ENCODE measurements at places on chromosomes 6 and 20. TPM values are rescaled to one million over a fixed set of nuclear protein-coding genes. Genes with fewer than 3 reads are reported as not detected.
A peak's percentile ranks its signal among the peaks of the same experiment; 100 is the strongest.

DNA sequence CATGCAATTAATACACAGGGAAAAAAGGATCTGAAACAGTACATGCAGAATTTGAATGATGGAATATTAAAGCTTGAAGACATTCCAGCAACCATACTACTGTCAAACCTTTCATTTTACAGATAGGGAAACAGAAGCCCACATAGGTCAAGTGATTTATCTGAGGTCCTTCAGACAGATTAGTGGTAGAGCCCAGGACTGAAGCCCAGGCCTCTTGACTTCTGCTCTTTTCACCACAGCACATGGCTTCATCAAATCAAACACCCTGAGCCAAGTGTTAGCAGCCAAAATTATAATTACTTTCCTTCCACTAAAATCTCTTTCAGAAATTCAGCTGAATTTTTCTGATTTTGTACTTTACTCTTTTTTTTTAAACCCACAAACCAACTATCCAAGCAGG is 435.6 kb upstream of the RUNX2 start:
- no peak for DNase-seq
- H3K27me3 ChIP-seq = no peaks in the 10 kb centered on the region
- H3K27ac ChIP-seq = no peak overlapping the region
- no peak overlapping the region for H3K4me3 ChIP-seq
- no peaks in the 10 kb centered on the region for H3K4me1 ChIP-seq

- no peak overlapping the region for H3K27ac ChIP-seq
- DNase-seq = no peak
- H3K27me3 ChIP-seq = no peaks in the 10 kb centered on the region
- no peaks in the 10 kb centered on the region for H3K36me3 ChIP-seq
These were observed 106.4 kb upstream of the FOXO3 start for GRCh38 chr6:108454356-108454755.

GRCh38 chr6:28373925-28374324 is 24.2 kb downstream of the ZKSCAN3 start:
- H3K4me1 ChIP-seq = no peaks in the 10 kb centered on the region
- H3K4me3 ChIP-seq = no peak overlapping the region
- H3K36me3 ChIP-seq = peaks cover 2% of the 10 kb centered on the region
- DNase-seq = no peak
- no peaks in the 10 kb centered on the region for H3K27me3 ChIP-seq

DNA sequence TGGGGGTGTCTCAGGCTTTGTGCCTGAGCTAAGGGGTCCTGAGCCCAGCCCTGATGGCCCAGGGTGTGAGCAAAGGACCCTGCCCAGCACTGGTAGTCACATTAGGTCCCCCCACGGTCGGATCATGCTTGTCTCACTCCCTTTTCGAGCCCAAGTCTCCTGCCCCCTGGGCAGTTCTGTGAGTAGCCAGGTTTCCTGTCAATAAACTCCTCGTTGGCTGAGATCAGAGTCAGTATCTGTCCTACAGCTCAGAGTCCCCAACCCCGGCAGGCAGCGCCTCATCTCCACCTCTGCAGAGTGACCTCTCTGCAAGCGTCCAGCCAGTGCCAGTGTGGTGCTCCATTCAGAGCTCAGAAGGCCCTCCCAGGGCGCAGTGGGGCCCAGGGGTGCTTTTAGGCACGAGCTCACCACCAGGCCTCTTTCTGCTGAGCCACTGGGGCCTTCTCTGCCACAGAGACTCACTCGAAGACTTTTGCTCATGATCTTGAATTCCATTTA is 93.7 kb upstream of the PMEPA1 start:
- H3K36me3 ChIP-seq = no peaks in the 10 kb centered on the region
- no peak for DNase-seq
- no peak overlapping the region for H3K27ac ChIP-seq
- H3K4me1 ChIP-seq = no peaks in the 10 kb centered on the region

DNA sequence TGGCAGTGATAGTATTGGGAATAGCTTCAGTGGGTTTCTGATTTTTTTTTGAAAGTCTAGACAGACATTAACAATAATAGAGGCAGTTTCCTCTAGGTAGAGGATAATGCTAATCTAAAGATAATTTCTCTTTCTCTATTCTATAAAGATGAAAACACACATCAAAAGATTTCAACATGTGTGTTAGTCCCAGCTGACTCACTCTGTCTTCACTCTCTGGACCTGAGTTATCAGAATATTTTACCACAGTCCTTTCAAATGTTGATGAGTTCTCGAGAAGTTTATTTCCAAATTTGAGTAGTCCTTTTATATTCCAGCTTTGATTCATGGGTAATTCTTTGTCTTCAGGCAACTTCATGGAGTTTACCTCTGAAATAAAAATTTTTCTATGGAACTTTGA is 17.1 kb downstream of the RPRD1B start:
- H3K36me3 ChIP-seq = peaks cover 66% of the 10 kb centered on the region
- H3K27me3 ChIP-seq = no peaks in the 10 kb centered on the region
- DNase-seq = no peak
- H3K27ac ChIP-seq = no peak overlapping the region
- H3K4me3 ChIP-seq = no peak overlapping the region

GRCh38 chr20:46357030-46357514 is 48.8 kb upstream of the CDH22 start:
- H3K27ac ChIP-seq = peak overlapping the region; percentile 19
- no peaks in the 10 kb centered on the region for H3K27me3 ChIP-seq
- H3K4me1 ChIP-seq = peaks cover 12% of the 10 kb centered on the region
- H3K36me3 ChIP-seq = peaks cover 43% of the 10 kb centered on the region
- no peak for DNase-seq
- H3K4me3 ChIP-seq = no peak overlapping the region

DNA sequence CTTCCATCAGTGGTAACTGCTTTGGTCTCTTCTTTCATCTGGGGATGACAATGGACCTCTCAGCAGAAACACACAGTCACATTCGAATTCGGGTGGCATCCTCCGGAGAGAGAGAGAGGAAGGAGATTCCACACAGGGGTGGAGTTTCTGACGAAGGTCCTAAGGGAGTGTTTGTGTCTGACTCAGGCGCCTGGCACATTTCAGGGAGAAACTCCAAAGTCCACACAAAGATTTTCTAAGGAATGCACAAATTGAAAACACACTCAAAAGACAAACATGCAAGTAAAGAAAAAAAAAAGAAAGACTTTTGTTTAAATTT is 6.1 kb downstream of the EDN1 start:
- no peaks in the 10 kb centered on the region for H3K4me1 ChIP-seq
- H3K27ac ChIP-seq = no peak overlapping the region
- DNase-seq = no peak
- H3K4me3 ChIP-seq = no peak overlapping the region
- no peaks in the 10 kb centered on the region for H3K36me3 ChIP-seq

GRCh38 chr6:162404951-162405350 is 322.6 kb downstream of the PRKN start:
- no peak for DNase-seq
- no peak overlapping the region for H3K4me3 ChIP-seq
- no peaks in the 10 kb centered on the region for H3K27me3 ChIP-seq
- H3K36me3 ChIP-seq = no peaks in the 10 kb centered on the region
- H3K27ac ChIP-seq = no peak overlapping the region
- no peaks in the 10 kb centered on the region for H3K4me1 ChIP-seq

DNA sequence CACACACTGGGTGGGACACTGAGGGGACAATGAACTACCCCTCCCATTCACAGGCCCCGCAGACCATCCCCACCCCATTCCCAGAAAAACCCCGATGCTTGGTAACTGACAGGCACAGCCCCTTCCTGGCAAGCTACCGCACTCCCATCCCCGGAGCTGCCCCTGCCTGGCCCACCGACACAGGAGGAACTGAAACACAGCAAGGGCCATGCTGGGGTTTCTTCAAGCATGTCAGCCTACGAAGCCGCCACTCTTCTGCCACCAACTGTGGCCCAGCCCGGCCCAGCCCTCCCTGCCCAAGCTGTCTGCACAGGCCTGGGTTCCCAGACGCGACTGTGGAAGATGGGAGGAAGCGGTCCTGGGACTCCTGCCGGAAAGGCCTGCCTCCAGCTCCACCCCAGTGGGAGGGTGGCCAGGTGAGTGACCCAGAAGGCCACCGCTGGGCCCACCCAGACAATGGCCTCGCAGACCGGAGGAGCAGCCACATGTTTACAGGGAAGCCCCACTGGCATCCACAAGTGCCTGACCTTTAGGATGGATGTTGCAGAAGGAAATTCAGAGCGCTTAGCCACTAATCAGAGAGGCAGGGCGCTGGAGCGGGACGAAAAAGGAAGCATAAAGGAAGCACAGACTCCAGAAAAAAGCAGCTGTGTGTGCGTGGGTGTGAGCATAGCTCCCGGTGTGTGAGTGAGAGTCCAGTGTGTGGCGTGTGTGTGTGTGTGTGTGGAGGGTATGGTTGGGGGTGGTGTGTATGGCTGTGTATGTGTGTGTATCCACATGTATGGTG is 91.6 kb downstream of the PRND start:
- H3K27ac ChIP-seq = peak overlapping the region; percentile 99
- H3K4me3 ChIP-seq = peak overlapping the region; percentile 58
- no peaks in the 10 kb centered on the region for H3K27me3 ChIP-seq
- no peak for DNase-seq

DNA sequence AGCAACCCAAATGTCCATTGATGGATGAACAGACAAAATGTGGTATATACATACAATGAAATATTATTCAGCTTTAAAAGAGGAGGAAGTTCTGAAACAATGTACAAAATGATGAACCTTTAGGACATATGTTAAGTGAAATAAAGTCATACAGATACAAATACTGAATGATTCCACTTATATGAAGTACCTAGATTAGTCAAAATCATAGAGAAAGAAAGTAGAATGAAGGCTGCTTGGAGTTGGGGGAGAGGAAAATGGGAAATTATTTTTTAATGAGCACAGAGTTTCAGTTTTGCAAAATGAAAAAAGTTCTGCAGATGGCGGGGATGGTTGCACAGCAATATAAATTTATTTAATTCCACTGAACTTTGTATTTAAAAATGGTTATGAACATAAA is 12.4 kb downstream of the COL19A1 start:
- no peak for DNase-seq
- H3K36me3 ChIP-seq = no peaks in the 10 kb centered on the region
- no peaks in the 10 kb centered on the region for H3K27me3 ChIP-seq
- H3K27ac ChIP-seq = no peak overlapping the region
- no peaks in the 10 kb centered on the region for H3K4me1 ChIP-seq
- no peak overlapping the region for H3K4me3 ChIP-seq

GRCh38 chr20:45306431-45306982 is at the start of gene RBPJL:
Gene RBPJL (plus strand): TSS chr20:45306840. CDS start chr20:45306923, 83 bp downstream.
- DNase-seq = no peak
- no peak within 1 kb of the TSS for H3K4me3 ChIP-seq
- peaks cover 68% of the 10 kb centered on the region for H3K27me3 ChIP-seq

The RAB23 gene
- 0.23 TPM for total RNA-seq

The TFEB gene
- 21.1 TPM for total RNA-seq

The TRIM40 gene
- not detected for total RNA-seq

The PRSS35 gene
- total RNA-seq = not detected

The POU5F1 gene
- 3.7 TPM for total RNA-seq

The LRRN4 gene
- total RNA-seq = not detected

The IRF4 gene
- 28.4 TPM for total RNA-seq

The PPP1R14C gene
- total RNA-seq = not detected

The FAM83B gene
- 0.18 TPM for total RNA-seq

The DEFB124 gene
- total RNA-seq = not detected

The SSTR4 gene
- not detected for total RNA-seq
